ENCODE measurements at places on chromosomes 3 and 15.

GRCh38 chr3:167203062-167203461 is 177.0 kb downstream of the ZBBX start:
- no peak for DNase-seq

- peak; percentile 26 for DNase-seq
These were observed 44.7 kb upstream of the LIPC start for GRCh38 chr15:58387130-58387529.

DNA sequence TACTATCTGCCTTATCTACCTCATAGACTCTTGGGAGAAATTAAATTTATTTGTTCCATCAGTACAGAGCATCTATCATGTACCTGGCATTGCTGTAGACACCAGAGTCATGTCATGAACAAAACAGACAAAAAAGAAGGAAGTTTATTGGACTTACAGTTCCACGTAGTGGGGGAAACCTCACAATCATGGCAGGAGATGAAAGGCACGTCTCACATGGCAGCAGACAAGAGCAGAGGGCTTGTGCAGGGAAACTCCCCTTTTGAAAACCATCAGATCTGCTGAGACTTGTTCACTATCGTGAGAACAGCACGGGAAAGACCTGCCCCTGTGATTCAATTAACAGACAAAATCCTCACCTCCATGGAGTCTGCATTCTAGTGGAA is 25.6 kb upstream of the ACAP2 start:
- DNase-seq = no peak

- DNase-seq = no peak
These were observed 67.3 kb downstream of the ATG7 start for GRCh38 chr3:11339541-11339940.

DNA sequence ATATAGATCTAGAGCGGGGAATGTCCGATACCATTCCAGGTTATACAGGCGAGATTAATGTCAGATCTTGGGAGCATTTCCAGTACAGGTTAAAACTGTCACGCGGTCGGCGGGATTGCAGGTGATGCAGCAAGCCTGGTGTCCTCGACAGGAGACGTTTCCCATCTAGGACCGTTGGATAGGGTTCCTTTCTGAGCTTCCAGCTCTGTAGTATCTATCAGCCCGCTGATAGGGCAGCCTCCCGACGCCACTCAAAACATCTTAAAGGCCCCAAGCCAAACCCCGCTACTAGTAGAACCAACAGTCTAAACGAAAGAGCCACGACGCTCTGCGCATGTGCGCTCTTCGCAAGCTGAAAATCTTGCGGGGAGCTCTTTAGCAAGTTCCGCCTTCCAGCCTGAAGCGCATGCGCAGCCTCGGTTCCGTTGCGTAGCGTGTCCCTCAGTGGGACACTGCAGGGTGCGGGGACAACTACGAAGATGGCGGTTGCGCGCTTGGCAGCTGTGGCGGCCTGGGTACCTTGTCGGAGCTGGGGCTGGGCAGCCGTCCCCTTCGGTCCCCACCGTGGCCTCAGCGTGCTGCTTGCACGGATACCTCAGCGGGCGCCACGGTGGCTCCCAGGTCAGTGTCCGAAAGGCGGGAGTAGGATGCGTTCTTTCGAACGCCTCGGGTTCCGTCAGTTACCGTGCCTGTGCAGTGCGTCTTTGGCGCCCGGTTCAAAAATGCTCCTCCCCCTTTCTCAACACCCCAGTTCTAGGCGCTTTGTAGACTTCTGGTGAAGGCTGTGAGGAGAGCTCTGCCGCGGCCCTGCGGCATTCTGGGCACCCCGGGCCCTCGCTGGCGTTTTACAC is at the start of gene ABHD10:
Gene ABHD10 (plus strand): TSS at position 444 of the 851 bp plus-strand sequence. CDS start 36 bp downstream, at position 480.
- DNase-seq = peak; percentile 98

DNA sequence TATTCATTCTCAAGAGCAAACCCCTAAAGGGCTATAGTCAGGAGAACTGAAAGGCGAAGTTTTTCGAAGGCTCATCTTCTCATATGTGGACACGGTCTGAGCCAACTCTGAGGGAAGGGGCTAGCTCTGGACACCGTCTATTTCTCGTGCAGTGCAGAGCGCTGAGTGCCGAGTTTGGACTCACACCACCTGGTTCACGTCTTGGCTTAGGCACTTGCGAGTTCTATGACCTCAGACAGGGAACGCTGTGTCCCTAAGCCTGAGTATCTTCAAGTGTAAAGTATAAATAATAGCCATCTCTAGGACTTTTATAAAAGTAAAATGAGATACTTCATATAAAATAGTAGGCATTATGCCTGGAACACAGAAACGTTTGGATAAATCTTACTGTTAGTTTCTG is 223.7 kb downstream of the FMN1 start:
- no peak for DNase-seq
